ENCODE measurements at places on chromosomes 7 and 10.

DNA sequence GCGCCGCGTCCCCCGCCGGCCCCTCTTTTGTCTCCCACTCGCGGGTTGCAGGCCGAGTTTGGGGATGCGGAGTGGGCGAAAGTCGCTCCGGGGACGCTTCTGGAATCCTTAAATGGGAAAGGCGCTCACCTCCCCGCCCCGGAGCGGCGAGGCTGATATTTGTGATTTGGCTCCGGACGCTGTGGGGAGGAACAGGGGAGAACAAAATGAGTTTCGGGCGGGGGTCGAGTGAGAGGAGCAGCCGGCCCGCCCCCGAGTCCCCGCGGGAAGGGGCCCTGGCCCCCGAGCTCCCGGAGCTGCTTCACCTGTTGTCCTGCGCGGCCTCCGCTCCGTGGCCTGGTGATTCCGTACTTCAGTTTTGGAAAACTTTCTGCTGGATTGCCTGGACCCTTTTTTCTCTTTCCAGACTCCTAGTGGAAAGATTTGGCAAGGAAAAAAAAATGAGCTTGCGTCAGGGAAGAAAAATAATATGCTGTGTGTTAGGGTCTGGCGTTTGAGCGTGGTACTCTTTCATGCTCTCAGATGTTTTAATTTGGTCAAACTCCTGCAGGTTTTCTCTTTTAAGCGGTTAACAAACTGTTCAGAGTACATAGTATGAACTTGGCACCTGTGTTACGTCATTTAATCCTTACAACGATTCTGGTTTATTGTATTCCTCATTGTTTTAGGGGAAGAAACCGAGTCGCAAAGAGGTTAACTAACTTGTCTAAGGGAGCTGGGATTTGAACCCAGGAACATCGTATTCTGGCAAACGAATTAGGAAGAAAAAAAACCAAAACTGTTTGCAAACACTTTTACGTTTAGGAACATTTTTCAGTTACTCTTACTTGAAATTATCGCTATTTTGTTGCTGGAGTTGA is 924 bp downstream of the BMPR1A start:
- no peak for DNase-seq

- DNase-seq = no peak
Measured at GRCh38 chr7:108525327-108525984, 479 bp downstream of the PNPLA8 start.

GRCh38 chr10:48983648-48984351 is 44.2 kb upstream of the LRRC18 start:
- DNase-seq = no peak

- no peak for DNase-seq
Measured at GRCh38 chr10:75703191-75703854, 271.9 kb downstream of the LRMDA start.

- no peak for DNase-seq
Measured at GRCh38 chr10:33594475-33594874, 260.0 kb upstream of the NRP1 start.

DNA sequence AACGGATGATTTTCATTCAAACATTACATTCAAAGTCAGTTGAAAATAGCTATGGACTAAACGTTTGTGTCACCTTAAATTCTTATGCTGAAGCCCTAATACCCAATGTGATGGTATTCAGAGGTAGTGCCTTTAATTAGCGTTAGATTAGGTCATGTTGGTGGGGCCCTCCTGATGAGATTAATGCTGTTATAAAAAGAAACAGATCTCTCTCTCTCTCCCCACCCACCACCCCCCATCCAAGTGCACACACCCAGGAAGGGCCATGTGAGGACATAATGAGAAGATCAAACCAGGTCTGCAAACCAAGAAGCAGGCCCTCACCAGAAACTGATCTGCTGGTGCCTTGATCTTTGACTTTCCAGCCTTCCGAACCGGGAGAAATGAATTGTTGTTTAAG is 44.2 kb downstream of the ZNF438 start:
- DNase-seq = no peak

DNA sequence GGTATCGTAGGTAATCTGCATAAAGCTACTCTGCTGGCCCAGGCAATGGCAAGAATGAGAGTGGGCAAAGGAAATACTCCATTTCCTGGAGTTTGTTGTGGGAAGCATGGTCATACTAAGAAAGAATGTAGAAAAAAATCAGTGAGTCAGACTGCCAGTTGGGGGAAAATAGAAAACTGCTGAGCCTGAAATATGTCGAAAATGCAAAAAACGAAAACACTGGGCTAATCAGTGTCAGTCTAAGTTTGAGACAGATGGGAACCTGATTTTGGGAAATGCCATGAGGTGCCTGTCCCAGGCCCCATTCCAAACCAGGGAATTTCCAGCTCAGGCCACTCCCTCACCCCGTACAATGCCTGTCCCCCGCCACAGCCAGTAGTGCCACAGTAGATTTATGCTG is 150.0 kb downstream of the ZNF33B start:
- DNase-seq = no peak

- no peak for DNase-seq
Measured at GRCh38 chr10:113130014-113130641, 180.1 kb downstream of the TCF7L2 start.

DNA sequence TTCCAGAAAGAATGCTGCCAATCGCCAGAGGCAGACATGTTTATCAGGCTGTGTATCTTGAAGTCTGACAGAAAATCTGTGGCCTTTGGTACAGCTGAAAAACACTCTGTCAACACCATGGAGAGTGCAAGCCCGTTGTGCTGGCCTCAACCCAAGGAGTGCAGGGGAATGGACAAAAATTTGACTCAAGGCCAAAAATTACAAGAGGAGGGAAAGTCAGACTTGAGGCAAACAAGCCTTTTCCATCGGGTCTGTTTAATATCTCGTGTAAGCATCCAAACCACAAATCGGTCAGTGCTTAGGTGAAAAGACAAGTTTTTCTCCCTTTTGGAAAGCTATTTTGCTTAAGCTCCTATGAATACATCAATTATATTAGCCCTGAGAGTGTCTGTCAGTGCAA is 305.3 kb upstream of the NFE2L3 start:
- no peak for DNase-seq

GRCh38 chr10:124010024-124010423 is 83.4 kb downstream of the CHST15 start:
- no peak for DNase-seq

- DNase-seq = no peak
Measured at GRCh38 chr7:39509912-39510311, 56.3 kb upstream of the YAE1 start.

- no peak for DNase-seq
Measured at GRCh38 chr7:155341463-155341983, 43.8 kb downstream of the INSIG1 start.

DNA sequence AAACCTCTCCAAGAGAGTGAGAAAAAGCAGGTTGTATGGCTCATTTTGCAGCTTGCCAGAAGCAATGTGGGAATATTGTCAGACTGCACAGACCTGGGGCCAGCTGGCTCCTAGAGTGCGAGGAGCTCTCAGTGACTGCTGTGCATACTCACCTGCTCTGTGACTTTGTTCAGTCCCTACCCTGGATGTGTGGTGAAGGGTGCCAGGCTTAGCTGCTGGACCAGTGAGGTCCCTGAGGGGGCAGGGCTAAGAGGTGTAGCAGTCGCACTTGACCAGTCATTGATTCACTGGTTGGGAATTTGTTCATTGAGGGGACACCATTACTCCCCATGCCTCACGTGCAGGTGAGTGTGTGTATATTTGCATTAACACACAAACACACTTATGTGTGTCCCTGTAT is 60.1 kb downstream of the IKZF1 start:
- no peak for DNase-seq

DNA sequence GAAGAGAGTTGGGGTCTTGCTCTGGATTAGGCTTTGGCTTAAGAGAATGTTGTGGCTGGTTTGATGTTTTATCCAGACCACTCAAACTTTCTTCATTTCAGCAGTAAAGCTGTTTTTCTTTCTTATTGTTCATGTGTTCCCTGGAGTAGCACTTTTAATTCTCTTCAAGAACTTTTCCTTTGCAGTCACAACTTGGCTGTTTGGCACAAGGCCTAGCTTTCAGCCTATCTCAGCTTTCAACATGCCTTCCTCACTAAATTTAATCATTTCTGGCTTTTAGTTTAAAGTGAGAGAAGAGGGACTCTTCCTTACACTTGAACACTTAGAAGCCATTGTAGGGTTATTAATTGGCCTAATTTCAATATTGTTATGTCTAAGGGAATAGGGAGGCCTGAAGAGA is 18.1 kb downstream of the CCDC126 start:
- DNase-seq = no peak

- DNase-seq = no peak
Measured at GRCh38 chr7:101936223-101936610, 118.8 kb downstream of the CUX1 start.

GRCh38 chr7:43166686-43167085 is 54.2 kb downstream of the HECW1 start:
- DNase-seq = no peak

DNA sequence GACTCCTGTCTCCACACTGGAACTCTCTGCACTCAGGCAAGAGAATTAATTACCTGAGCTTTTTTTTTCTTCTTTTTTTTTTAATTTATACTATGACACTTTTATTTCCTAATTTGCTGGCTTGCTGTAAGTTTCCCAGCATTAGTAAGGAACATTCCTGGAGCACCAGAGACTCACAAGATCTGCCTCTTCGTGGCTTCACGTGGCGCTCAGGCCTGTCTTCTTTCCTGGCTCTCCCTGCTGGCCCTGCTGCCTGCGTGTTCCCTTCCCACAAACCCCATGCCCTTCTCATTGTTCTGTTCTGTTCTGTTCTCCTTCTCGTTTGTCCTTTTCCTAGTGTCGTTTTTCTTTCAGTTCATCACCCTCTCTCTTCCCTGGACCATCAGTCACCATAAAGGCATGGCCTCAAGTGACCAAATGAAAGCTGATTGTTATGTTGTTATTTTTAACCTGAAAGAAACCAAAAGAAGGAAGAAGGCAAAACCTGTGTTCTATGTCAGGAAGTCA is 591.6 kb upstream of the PFKP start:
- DNase-seq = no peak

DNA sequence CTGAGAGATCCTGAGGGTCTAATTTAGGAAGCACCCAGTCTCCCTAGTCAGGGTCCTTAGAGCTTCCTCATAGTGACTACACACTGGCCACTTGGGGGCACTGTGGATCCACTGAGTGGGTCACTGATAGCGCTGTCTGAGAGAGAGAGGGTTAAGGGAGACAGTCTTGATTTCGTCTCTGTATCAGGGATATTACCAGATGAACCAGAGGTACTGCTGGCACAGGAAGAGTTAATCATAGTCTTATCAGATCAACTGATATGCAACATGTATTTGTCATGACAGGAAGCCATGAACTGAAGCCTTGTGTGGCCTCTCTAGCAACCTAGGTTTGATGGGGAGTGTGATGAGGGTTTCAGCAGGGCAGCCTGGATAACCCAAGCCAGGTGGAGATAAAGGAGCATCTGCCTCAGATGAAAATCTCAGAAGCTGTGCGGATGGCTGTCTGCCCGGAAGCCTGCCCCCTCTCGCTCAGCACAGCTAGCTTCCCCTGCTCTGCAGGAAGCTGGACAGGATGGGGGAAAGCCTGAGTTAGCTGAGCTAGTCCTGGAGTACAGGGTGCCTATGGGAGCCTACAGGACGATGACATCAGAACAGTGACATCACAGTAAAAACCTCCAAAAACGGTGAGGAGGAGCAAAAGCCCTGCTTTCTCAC is 214.0 kb upstream of the PRSS1 start:
- DNase-seq = peak; percentile 62

DNA sequence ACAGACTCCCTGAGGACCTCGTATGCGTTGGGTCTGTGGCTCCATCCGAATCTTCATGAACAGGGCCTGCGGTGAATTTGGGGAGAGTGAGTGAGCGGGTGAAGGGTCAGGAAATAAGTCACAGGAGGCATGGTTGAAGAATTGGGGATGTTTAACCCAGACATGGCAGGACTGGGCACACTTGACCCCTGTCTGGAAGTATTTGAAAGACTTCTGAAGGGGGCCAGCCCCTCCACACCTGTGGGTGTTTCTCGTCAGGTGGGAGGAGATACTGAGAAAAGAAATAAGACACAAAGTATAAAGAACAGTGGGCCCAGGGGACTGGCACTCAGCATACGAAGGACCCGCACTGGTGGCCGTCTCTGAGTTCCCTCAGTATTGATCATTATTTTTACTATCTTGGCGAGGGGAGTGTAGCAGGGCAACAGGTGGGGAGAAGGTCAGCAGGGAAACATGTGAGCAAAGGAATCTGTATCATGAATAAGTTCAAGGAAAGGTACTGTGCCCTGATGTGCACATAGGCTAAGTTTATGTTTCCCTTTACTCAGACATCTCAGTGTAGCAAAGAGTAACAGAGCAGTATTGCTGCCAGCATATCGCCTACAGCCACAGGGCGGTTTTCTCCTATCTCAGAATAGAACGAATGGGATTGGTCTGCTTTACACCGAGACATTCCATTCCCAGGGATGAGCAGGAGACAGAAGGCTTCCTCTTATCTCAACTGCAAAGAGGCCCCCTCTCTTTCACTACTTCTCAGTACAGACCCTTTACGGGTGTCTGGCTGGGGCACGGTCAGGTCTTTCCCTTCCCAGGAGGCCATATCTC is 38.2 kb upstream of the PFKFB3 start:
- DNase-seq = no peak

DNA sequence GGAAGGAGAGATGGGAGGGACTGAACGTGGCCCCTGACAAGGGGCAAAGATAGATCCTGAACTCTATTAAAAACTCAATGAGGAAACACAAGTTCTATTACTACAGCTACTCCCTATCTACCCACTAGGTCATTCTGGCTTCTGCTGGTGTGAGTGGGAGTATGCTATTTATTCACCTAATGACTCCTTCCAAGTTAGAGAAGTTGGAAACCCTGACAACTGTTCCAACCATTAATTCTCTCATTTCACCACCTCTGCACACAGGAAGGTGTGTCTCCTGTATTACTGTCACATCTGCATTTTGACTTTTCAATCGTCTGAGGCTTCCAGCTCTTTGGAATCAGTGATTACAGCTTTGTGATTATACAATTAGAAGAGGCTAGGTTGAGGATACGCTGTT is 169.4 kb upstream of the ADO start:
- DNase-seq = no peak

- no peak for DNase-seq
Measured at GRCh38 chr7:44471436-44471835, 19.0 kb downstream of the NUDCD3 start.

DNA sequence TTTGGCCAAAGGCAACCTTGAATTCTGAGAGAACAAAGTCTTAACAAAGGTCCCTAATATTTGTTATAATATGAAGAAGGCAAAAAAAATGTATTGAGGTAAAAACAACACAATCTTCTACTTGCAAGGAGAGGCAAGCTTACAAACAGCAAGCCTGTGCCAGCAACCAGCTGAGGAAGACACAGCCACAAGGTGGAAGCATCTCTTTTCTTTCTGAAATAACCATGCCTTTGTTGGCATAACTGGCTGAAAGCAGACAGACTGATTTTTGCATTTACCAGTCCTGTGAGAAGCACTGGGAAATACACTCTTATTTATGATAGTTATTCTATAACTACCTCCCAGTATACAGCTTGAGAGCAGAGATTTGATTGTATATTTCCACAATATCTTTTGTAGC is 292.0 kb downstream of the PHTF2 start:
- no peak for DNase-seq

GRCh38 chr7:113787106-113787505 is 131.7 kb downstream of the PPP1R3A start:
- no peak for DNase-seq

GRCh38 chr7:130489140-130489983 is 2.5 kb upstream of the MEST start:
- no peak for DNase-seq

GRCh38 chr7:155693826-155694225 is 49.4 kb downstream of the RBM33 start:
- DNase-seq = no peak

GRCh38 chr10:31507427-31507826 is 188.4 kb downstream of the ZEB1 start:
- DNase-seq = no peak

GRCh38 chr10:82625512-82626189 is 750.7 kb downstream of the NRG3 start:
- DNase-seq = no peak

- DNase-seq = no peak
Measured at GRCh38 chr10:21195252-21195651, 298.1 kb upstream of the NEBL start.

Data from effector CD4-positive, alpha-beta T cell (primary cell).